HFFc6 (cell line): ENCODE measurements at places on chromosomes 13 and 19. TPM values are rescaled to one million over a fixed set of nuclear protein-coding genes. Genes with fewer than 3 reads are reported as not detected.
A peak's percentile ranks its signal among the peaks of the same experiment; 100 is the strongest.

The PDX1 gene
- not detected in 2 replicates for total RNA-seq

The JSRP1 gene
- 0.27 to 0.70 TPM (median 0.51 TPM) in 3 replicates for total RNA-seq

The LHB gene
- total RNA-seq, result not detected in 3 replicates

The OR7D2 gene
- total RNA-seq, result not detected in 3 replicates

The GGACT gene
- 1.5 and 1.7 TPM in 2 replicates for total RNA-seq

GRCh38 chr19:18046059-18046718 lies 38.2 kb downstream of the ARRDC2 start:
- H3K27me3 ChIP-seq, result peaks cover 6% of the 10 kb centered on the region; the same call in 1 of the 2 replicates
- peak overlapping the region; percentile 70 for H3K4me3 ChIP-seq
- peaks cover 27% of the 10 kb centered on the region for H3K4me1 ChIP-seq
- peak overlapping the region; percentile 86 for H3K27ac ChIP-seq

DNA sequence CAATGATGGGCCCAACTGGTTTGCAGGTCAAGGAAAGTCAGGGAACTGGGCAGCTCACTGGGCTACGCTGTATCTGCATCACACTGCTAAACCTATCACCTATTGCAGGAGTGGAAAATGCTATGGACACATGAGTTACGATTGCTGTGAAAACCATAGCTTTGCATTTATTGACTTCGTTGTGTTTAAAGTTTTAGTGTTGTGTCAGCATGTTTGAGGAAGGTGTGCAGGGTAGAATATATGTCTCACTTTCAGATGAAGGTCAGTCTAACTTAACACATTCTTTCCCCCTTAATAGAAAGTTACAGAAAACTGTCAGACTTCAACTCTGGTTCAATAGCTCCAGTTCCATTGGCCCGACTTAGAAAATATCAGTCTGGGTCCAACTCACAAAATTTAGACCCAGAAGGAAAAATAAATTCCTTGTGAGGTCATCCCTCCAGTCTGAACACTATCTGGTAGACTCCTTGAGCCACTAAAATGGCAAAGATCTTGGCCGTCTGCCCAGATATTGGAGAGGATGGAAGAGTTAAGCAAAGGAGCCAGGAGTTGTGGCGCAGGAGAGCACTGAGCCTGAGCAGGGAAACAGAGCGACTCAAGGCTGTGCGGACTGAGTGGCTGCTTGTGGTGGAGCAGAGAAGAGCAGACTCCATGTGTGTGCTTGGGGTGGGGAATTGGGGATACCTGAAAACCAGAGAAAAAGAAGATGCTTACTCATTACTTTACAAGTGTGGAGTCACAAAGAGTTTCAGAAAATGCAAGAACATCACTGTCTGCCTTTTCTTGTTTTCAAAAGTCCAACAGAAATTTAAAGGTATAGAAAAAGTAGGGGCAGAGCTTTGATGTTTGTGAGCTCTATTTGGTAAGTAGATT lies 518.5 kb downstream of the FGF9 start:
- H3K36me3 ChIP-seq, result no peaks in the 10 kb centered on the region; the same call in 1 of the 2 replicates
- no peak overlapping the region for H3K27ac ChIP-seq
- no peaks in the 10 kb centered on the region for H3K4me1 ChIP-seq
- DNase-seq, result no peak
- H3K4me3 ChIP-seq, result no peak overlapping the region
- H3K27me3 ChIP-seq, result no peaks in the 10 kb centered on the region

DNA sequence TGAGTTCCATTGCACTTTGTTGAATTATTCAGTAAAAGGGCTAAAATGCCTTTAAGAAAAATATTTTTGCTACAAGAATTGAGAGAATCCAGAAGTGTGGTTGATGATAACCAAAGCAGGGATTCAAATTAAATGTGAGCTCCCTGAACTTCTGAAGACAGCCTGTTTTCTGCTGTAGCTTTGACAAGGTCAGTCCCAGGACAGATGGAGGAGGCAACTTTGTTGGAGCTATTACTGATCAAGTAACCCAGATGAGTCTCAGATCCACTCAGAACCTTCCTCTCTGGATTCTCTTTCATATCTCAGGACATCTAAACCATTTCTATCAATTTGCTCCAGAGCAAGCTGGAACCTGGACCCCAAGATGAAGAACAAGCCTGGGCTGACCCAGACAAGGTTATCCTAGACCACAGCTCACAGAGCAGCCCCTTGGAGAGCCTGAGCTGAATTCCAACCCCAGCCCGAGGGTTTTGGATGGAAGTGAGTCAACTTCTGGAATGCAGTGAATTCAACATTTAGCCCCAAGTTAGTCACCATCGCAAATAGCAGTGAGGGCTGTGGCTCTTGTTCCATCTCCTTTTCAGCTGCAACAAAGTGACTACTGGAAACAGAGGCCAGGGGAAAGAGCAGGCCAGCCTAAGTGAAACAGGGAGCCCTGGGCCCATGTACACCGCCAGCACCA lies 137.8 kb upstream of the TSC22D1 start:
- H3K27me3 ChIP-seq, result no peaks in the 10 kb centered on the region
- H3K4me1 ChIP-seq, result peaks cover 52% of the 10 kb centered on the region
- H3K27ac ChIP-seq, result peak overlapping the region; percentile 86
- peak; percentile 90 for DNase-seq
- H3K4me3 ChIP-seq, result peak overlapping the region; percentile 41
- peaks cover 1% of the 10 kb centered on the region; the same call in 1 of the 2 replicates for H3K36me3 ChIP-seq

- H3K27ac ChIP-seq, result no peak overlapping the region
- H3K4me3 ChIP-seq, result no peak overlapping the region
- no peaks in the 10 kb centered on the region for H3K27me3 ChIP-seq
- no peak for DNase-seq
- peaks cover 6% of the 10 kb centered on the region; the same call in 1 of the 2 replicates for H3K36me3 ChIP-seq
Measured at GRCh38 chr13:103187721-103188156, 121.5 kb upstream of the SLC10A2 start.

DNA sequence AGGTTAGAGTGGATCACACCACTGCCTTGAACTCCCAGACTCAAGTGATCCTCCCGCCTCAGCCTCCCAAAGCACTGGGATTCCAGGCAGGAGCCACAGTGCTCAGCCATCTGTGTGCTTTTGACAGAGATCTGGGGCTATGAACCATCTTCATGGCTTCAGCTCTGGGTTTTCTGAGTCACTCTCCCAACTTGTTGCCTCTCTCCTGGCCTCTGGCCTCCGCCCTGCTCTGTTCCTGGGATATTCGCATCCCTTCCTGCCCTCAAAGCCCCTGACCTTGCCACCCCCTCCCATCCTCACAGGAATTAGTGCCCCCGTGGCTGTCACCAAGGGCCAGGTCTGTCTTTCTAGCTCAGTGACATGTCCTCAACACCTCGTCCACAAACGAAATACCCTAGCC lies 5.7 kb upstream of the GMIP start:
- peaks cover 17% of the 10 kb centered on the region; the same call in 1 of the 2 replicates for H3K36me3 ChIP-seq
- DNase-seq, result no peak
- peaks cover 6% of the 10 kb centered on the region for H3K27me3 ChIP-seq
- no peak overlapping the region for H3K4me3 ChIP-seq
- no peaks in the 10 kb centered on the region; the same call in 1 of the 2 replicates for H3K4me1 ChIP-seq
- H3K27ac ChIP-seq, result no peak overlapping the region

DNA sequence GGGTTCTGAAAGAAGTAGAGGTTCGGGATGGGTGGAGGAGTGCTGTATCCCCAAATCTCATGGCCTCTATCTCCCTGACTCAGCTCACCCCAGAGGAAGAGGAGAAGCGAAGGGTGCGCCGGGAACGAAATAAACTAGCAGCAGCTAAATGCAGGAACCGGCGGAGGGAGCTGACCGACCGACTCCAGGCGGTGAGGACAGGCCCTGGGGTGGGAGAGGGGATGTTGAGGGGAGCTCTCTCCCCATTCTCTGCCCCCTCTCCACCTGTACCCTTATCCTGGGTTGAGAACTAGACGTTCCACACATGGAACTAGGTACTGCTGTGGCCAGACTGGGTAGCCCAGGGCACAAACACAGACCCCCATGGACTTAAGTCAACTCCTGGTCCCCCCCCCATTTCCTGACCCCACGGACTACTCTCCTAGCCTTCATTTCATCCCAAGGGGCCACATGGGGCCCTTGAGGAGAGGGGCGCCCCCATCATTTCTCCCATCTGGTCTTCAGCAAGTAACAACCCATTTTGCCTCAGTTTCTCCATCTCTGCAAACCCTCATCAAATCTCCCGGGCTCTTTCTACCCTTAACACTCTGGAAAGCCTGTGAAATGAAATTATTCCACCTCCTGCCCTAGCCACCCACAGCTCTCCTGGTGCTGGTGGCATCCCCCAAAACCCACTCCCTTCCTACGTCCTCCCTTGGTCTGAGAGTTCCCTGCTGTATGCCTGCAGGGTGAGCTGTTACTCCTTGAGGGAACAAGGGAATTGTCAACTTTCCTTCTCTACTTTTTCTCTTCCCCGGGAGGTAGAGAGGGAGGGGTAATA lies 3.5 kb downstream of the FOSB start:
- H3K4me3 ChIP-seq, result peak overlapping the region; percentile 89
- H3K27ac ChIP-seq, result peak overlapping the region; percentile 93
- peaks cover 73% of the 10 kb centered on the region for H3K4me1 ChIP-seq
- H3K36me3 ChIP-seq, result peaks cover 30% of the 10 kb centered on the region
- DNase-seq, result no peak
